ENCODE measurements at places on chromosomes 4 and X.

DNA sequence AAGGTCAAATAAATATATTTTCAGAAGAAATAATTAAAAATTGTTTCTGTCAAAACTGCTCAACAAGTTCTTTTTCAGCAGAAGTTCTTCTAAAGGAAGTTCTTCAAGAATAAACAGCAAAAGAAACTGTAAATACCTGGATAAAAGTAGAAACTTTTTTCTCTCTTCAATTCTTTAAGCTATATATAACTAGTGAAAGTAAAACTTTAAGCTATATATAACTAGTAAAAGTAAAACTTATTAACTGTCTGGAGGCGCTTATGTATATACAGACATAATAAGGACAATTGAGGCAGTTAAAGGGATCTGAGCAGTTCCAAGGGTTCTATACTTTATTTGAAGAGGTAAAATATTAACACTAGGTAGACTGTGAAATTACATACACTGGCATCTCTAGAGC lies 126.9 kb downstream of the LRBA start:
- DNase-seq = no peak

GRCh38 chr4:153780876-153781275 lies 8.0 kb downstream of the SFRP2 start:
- DNase-seq = no peak

DNA sequence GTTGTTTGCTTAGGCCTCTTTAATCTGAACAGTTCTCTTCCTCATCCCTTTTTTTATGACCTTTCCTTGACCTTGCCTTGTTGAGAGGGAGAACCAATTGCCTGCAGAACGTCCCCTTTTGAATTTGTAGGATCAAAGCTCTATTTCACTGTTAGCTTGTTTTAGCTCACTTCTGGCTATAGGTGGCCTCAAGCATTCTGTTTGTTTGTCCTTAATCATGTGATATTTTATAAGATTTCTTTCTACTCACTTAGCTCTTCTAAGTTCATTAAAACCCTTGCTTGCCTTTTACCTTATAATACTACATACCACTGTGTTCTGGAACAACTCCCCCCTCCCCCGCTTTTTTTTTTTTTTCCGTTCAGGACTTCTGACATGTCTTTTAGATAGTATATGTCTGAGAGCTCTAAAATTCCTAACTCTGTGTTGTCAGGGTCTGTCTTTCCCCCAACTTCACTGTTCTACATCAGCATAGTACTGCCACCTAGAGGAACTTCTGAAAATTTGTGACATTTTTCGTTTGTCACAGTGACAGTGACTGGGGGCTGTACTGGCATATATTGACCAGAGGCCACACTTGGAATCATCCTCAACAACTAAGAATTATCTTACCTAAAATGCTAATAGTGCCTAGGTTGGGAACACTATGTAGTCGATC lies 128.5 kb downstream of the LARP7 start:
- no peak for DNase-seq

DNA sequence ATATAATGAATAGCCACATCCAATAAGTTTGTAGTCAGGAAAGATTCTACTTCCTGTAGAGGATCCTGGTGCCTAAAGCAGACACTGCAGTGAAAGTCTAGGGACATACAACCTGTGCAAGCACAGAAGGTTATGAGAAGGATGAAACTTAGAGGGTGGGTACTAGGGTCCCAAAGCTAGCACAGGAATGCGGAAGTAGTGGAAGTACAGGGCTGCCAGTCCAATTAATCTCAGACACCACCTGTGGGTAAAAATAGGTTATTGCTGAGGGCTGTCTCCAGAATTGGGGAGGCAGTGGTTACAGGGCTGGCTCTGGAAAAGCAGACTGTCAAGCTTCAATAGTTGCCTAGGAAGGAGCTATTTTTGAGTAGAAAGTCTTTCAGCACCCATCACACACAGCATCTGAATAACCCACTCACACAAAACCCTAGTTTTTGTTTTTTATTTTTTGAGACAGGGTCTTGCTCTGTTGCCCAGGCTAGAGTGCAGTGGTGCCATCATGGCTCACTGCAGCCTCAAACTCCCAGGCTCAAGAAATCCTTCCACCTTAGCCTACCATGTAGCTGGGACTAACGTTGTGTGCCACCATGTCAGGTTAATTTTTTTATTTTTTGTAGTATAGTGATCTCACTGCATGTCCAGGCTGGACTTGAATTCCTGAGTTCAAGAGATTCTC lies 50.8 kb upstream of the ELF2 start:
- no peak for DNase-seq

DNA sequence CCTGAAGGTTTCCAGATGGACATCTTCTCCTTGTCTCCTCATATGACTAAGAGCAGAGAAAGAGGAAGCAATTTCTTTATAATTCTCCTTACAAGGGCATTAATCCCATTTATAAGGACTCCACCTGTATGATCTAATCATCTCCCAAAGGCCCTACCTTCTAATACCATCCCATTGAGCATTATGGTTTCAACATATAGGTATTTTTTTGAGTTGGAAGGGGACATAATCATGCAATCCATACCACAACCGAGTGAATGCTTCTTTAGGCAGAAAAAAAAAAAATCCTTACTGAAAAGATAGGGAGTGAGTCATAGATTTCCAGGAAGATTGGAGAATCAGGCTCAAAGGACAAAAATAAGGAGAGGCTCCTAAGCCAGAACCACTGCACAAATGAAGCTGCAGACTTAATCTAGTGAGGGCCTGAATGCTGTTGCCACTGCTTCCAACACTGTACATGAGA lies 312.5 kb upstream of the HS3ST1 start:
- no peak for DNase-seq

- DNase-seq = no peak
These were observed 202.1 kb upstream of the IGFBP7 start for GRCh38 chr4:57312296-57312695.

- no peak for DNase-seq
These were observed 127.1 kb downstream of the PJA1 start for GRCh38 chrX:69038188-69038587.

DNA sequence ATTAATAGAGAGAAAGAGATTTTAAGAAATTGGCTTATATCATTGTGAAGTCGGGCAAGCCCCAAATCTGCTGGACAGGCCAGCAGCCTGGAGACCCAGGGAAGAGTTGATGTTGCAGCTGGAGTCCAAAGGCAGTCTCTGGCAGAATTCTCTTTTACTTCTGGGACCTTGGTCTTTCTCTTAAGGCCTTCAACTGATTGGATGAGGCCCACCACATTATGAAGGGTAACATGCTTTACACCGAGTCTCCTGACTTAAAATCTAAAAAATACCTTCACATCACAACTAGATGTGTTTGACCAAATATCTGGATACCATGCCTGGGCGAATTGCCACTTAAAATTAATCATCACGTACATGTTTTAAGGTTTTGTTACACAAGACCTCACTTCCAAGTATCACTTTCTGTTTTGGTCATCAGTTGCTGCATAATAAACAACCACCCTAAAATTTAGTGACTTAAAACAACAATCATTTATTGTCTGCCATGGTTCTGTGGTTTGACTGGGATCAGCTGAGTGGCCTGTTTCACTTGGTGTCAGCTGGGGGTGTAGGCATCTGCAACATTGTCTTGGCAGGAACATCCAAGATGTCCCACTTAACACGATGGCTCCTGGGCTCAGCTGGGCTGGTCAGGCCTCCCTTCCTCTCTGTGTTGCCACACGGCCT lies 3.4 kb downstream of the CD38 start:
- peak; percentile 56 for DNase-seq

- no peak for DNase-seq
These were observed 472.8 kb downstream of the TMA16 start for GRCh38 chr4:163967263-163967662.

DNA sequence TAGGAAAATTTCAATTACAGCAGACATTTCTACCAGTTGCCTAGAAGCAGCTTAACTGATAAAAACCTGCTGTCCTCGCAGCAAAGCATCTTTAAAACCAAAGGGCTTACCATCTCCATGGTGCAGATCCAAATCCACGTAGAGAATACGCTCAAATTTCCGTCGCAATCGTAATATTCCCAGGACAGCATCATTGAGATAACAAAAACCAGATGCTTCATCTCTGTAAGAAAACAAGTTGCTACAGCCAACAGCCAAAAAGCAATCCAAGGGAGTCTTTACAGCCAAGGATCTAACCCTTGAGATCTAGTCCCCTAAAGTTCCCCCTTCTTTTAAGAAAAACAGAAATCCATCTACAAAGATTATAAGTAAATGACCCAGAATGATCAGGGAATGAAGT lies 77.6 kb downstream of the HDAC8 start:
- no peak for DNase-seq

DNA sequence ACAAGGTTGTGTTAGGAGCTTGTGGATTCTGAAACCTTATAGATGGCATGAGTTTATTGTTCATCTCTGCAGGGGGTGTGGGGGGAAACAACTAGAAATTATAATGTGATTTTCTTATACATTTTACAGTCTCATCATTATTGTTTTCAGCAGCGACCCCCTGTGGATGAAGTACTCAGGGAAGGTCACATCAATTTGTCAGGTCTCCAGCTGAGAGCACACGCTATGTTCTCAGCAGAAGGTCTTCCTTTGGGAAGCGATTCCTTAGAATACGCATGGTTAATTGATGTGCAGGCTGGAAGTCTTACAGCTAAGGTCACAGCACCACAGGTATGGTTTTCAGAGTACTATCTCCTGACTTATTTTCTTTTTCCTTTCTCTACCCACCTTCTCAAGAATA lies 72.2 kb downstream of the BLTP1 start:
- DNase-seq = peak; percentile 8

GRCh38 chr4:139154538-139154937 lies 22.5 kb downstream of the ELF2 start:
- DNase-seq = no peak

- DNase-seq = no peak
These were observed 103.8 kb upstream of the HPF1 start for GRCh38 chr4:169861593-169861992.

DNA sequence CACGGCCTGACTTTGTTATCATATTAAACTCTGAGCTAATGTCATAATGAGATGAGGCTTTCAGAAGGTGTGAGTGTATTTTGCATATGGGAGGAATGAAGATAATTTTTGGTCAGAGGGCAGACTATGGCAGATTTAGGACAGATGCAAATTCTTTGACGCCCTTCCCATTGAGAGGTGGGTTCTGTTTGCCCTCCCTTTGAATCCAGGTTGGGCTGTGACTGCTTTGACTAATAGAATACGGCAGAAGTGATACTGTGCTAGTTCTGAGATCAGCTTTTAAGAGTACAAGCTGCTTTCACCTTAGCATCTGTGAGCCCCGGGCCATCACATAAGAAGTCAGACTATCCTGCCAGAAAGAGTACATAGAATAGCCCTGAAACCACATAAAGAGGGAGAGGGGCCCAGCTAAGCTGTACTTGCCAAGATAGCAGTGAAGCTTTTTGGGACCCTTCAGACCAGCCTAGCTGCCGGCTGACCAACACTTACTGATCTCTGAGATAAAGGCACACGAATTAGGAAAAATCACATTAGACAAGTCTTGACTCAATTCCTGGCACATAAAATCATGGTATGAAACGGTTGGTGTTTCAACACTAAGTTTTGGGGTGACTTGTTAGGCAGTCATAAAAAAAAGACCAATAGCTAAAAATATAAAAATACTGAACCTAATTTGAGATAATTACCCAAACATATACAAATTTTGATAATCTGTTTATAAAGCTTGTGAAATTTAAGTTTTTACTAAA lies 166.7 kb upstream of the SH3RF1 start:
- DNase-seq = no peak

DNA sequence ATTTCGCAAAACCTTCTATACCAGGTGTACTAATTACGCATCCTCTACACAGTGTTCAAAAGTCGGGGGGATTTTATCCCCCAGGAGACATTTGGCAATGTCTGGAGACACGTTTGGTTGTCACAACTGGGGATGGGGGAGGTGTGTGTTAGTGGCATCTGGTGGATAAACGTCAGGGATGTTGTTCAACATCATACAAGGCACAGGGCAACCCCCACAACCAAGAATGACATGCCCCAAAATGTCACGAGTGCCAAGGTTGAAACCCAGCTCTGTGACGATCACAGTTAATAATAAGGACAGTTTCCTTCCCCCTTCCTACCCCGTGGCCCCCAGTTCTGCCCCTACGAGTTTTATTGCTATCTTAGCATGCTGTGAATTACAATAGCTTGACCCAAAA lies 15.9 kb upstream of the SEL1L3 start:
- DNase-seq = no peak

DNA sequence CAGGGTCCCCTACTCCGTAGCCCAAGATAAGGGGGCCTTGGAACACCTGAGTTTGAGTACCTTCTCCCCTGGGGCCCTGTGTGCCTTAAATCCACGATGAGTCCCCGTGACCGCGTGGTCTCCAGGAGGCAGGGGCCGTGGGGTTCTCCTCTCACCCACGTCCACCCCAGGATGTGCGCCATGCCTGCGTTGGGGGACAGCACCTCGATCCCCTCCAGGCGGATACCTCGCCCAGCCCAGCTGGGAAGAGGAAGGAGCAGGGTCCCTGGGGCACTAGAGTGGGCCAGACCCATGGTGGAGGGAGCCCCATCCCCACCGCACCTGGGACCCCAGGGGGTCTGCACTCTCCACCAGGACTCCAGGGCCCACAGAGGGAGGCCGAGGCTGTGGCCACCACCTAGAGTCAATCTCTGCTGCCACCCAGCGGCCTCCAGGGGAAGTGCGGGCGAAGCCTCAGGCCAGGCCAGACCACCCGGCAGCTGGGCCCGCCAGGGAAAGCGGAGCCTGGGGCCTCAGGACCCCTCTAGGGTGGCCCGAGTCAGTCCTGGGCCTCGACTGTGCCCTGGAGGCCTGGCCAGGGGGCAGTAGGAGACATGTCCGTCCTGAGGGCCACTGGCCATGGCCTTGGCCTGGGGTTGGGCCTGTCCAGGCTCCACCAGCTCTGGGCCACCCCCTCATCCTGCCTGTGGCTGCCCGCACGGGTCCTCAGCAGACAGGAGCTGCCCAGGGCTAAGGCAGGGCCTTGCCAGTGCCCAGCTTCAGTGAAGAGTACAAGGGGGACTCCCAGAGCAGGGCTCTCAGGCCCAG lies 55.0 kb downstream of the FAM53A start:
- peak; percentile 75 for DNase-seq

DNA sequence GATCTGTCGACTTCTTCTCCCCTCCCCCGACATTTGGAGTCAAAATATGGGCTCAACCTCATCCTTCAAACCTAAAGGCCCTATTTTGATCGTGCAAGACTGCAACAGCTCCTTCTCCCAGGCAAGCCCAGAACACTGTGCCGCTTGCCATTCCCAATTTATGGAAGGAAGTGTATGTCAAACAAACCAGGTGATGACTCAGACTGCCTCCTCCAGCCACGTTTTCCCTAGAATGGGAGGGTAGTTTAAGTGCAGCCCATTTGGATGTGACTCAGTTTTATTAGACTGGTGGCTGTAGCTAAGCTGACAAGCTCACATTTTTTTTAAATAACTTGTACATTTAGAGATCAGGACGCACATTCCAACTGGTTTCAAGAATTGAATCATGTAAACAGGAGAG lies 570.4 kb upstream of the DIPK2B start:
- no peak for DNase-seq
